Mucosa of descending colon (tissue), 3 donors: ENCODE measurements at places on chromosomes 13 and 19. TPM values are rescaled to one million over a fixed set of nuclear protein-coding genes. Genes with fewer than 3 reads are reported as not detected.

DNA sequence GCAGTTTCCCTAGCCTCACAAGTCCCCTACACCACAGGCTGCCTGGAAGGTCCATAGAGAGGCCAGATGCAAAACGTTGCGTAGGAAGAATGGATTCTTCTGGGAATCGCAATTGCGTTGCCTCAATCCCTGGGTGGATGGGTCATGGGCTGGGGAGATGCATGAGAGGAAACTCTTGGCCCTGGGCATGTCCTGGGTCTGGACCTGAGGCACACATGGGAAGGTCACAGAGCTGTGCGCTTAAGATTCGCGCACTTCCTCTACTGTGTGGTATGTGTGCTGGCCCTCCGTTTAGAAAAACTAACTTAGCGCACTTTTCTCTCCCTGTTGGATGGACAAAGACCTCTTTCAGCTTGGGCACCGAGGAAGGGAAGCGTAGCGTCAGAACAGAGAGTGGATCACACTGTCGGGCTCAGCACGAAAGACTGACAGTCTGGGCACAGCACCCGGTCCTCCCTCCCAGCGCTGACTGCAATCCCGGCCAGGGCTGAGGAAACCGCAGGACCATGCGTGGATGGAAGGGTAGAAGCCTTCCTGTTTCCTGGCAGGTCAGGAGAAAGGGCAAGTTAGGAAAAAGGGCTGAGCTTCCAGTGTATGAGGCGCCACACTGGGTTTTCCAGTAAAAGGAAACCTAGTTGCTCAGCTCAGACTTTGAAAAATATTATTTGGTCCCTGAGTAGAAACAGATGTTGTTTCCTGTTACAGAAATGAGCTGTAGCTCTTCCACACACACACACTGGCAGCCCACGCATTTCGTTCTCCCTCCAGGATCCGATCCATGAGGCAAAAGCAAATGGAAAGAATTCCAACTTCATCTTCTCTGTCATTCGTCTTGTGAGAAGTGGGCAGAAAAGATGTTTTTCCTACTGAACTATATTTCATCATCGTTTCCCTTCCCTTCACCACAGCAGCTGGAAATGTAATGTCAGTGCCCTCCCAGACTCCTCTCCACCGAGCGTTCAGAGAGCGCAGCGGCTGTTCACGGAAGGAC is 86.0 kb downstream of the ING1 start:
- DNase-seq = no peak

Gene SOX1
- not detected for total RNA-seq

DNA sequence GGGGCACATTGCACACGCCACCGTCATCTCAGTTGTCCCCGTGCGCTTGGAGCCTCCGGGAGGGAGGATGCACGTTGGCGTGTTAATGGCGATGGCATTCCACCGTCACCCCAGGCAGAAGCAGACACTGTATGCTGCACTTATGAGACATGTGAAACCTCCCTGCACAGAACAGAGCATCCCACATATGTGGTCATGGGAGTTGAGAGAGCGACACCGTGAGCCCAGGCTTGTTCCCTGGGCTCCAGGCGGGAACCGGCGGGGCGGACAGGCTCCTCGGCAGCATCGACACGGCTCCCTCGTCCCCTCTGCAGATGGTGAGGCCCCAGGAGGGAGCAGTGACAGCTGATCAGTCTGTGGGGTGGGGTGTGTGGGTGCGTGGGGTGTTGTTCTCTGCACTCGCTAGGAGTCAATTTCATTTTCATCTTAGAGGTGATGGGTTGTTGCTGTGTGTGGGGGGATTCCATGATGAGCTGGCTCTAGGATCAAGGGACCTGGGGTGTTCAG is 40.4 kb downstream of the CRTC1 start:
- no peak for DNase-seq

Gene GADD45GIP1
- total RNA-seq = 16.4 TPM

Gene PSPN
- 2.0 TPM for total RNA-seq

DNA sequence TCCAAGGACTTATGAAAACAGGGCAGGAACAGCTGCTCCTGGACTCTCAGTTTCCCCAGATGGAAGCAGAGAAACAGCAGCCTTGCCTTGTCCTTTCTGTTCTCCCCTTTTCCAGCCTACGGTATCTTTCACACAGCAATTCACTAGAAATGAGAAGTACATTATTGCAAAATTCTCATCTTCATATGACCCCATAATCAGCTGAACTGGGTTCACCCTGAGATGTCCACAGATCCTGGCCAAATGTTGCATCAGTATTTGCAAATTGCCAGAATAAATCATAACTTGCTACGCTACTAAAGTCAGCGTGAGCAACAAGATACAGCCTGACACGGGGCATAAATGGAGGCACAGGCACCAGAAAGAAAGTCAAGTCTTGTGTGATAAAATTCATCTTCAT is 16.1 kb downstream of the VSTM1 start:
- no peak for DNase-seq

DNA sequence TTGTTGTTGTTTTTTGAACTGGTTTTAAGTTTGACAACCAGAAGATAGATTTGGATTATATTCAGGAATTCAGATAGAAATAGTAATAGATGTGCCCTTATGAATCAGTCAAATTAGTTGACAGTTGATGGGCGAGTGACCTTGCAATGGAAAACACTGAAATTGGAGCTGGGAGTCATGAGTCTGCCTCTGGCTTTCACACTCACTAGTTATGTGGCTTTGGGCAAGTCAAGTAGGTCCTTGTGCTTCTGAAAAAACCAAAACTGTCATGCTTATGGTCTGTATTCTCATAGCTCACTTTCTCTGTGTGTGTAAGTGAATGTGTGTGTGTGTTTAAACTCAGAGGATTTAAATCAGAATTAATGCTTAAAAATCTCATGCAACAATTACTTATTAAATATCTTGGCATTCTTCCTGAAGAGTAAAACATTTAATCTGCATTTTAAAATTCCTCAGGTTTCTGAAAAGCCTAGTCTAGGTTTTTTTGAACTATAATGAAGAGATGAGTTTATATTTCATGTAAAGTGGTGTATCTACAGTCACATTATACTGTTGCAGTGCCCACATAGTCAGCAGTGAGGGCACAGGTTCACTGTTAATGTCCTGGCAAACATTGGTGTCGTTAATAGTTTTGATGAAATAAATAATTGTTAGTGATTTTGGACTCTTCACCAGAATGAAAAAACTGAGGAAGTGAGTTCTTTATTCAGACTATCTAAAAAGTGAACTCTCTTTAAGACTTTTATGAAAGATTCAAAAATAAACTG is 32.5 kb downstream of the UCHL3 start:
- no peak for DNase-seq

DNA sequence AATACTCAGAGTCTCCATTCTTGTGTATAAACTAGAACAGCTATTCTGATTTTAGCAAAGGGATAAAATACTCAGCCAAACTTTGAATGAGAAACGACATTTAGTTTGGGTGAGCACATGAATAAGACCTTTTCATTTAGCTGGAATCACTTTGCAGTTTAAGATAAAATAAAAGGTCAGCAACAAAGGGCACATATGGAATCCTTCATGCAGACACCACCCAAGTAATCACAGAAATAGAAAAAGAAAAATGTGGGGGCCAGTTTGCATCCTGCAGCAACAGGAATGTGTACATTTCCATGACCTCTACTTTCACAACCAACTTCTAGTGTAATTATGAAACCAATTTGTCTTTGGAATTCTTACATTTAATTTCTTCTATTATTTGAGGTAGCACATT is 1637.4 kb downstream of the PCDH9 start:
- DNase-seq = no peak

Gene SHD
- total RNA-seq = 21.0 TPM

DNA sequence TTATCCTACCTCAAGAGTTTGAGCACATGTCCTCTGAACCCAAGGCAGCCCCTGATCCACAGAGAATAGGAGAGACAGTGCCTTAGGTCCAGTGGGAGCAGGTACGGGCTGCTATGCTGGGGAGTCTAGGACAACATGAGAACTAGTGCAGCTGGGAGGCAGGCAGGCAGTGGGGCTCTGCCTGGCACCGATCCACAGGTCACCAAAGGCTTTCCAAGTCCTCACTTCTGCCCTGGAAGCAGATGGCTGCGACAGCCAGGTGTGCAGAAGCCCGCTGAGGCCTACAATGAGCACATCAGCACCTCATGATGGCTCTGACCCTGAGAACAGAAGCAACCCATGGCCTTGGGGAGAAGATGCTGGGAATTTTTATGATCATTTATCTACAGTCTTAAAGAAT is 29.8 kb upstream of the EPHX3 start:
- no peak for DNase-seq

- DNase-seq = no peak
Measured at GRCh38 chr19:1451916-1452801, 2.2 kb downstream of the APC2 start.

- peak; percentile 67 for DNase-seq
Measured at GRCh38 chr13:31046711-31047279, 114.3 kb downstream of the TEX26 start.

DNA sequence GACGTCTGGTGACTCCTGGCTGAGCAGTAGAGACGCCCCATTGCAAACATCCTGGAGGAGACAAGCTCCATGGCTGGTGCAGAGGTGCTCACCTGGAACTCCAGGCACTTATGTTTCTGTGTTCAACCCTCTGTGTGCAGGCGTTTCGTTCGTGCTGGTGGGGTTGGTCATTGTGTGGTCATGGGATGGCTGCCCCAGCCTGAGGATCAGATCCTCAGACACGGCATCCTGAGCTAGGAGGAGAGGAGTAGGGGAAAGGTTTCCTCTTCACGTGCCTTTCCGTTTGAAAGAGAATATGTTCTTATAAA is 87.8 kb downstream of the SIPA1L3 start:
- DNase-seq = no peak

- no peak for DNase-seq
Measured at GRCh38 chr19:34259367-34260095, 5.2 kb downstream of the GARRE1 start.

Gene PLK5
- total RNA-seq = 0.16 TPM

GRCh38 chr19:40797963-40798682 is 868 bp upstream of the EGLN2 start:
- DNase-seq = peak; percentile 87

GRCh38 chr13:105991622-105992277 is 543.7 kb downstream of the EFNB2 start:
- no peak for DNase-seq

- DNase-seq = no peak
Measured at GRCh38 chr19:54030895-54031586, 32.7 kb downstream of the VSTM1 start.

- DNase-seq = no peak
Measured at GRCh38 chr19:55539090-55539984, 2.4 kb upstream of the SBK2 start.

Gene NLRP9
- total RNA-seq = not detected

Gene SWSAP1
- total RNA-seq = 3.3 TPM

- no peak for DNase-seq
Measured at GRCh38 chr13:75713852-75714251, 77.7 kb downstream of the LMO7 start.

GRCh38 chr13:80655778-80656511 is 315.0 kb upstream of the SPRY2 start:
- DNase-seq = no peak

DNA sequence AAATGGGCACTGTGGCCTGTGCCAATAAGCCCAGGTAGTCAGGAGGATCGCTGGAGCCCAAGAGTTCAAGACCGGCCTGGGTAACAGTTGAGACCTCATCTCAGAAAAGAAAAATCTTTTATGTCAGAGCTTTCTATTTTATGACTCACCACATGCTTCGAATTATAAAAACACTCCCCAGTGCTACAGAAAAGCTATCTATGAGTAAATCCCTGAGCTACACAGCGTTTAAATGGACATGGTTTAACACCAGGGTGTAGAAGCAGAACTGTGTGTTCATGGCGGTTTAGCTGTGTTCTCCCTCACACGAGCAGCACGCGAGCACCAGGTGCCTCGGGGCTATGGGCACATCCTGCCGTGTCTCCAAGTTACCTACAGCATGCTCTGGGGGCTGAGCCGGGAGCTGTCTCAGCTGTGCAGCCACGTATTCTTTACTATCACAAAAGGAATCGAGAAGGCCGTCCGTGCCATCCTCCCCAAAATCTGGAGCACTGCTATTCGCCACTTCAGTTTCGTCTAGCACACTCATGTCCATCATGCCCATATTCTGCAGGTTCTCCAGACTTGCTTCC is 6.7 kb downstream of the SAFB2 start:
- no peak for DNase-seq

Gene MED16
- total RNA-seq = 53.4 TPM

- DNase-seq = no peak
Measured at GRCh38 chr19:52945652-52946321, 16.9 kb downstream of the ZNF816 start.

GRCh38 chr19:2426611-2427428 is 566 bp downstream of the TIMM13 start:
- peak; percentile 47 for DNase-seq

DNA sequence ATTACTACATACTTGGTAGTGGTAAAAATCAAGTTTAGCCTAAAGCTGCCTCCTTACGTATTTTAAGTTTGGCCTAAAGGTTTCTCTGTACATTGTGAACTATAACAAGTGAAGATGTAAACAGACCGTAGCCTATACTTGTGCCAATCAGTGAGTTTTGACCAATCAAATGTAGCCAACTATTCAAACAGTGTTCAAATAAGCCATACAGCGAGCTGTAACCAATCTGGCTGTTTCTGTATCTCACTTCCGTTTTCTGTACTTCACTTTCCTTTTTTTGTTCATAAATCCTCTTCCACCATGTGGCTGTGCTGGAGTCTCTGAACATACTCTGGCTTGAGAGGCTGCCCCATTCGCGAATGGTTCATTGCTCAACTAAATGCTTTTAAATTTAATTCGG is 2504.6 kb downstream of the PCDH9 start:
- no peak for DNase-seq

GRCh38 chr13:98364647-98365046 is 187.6 kb upstream of the RNF113B start:
- DNase-seq = no peak

Gene RASAL3
- total RNA-seq = 5.1 TPM

DNA sequence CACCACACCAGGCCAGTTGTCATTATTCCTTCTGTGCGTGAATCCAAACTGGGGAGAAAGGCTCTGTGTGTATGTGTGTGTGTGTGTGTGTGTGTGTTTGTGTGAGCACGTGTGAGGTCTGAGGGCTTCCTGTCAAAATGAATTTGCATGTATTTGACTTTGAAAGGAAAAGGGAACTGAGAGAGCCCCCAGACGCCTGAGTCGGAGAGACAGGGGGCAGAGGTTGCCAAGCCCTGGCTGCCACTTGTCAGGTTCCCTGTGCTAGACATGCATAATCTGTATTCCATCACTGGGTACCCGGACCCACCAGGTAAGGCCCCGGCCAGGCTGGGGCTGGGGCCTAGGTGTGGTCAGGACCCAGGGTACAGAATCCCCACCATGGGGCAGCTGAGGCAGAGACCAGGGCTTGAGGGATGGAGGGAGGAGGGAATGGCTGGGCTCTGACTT is at the start of gene CLEC17A:
Gene CLEC17A (plus strand): TSS at position 191 of the 447 bp plus-strand sequence. CDS start 77 bp downstream, at position 268.
- DNase-seq = no peak

DNA sequence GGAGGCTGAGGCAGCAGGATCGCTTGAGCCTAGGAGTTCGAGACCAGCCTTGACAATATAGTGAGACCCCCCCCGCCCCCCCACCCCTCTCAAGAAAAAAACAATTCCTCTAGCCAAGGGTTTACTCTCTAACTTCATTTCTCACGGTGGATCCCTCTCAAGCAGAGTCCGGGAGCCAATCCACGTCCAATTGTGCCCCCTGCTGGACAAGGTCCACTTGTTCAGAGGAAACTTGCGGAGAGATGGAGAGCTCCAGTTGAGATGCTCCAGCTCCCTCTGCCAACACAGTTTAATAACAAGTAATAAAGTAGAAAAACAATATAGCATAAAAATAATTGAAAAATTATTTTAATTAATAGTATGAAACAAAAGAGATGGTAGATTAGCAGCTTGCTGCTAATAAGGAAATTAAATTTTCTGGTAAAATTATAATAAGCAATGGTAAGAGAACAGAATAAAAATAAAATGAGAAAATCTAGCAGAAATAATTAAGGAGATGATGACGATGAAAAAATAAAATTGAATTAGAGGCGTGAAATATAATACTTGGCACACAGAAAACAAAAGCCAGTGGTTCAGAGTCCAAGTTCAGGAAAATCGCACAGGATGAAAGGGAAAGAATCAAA is 14.5 kb upstream of the SIGLEC14 start:
- DNase-seq = peak; percentile 76
